ENCODE measurements at places on chromosomes 4 and X.

DNA sequence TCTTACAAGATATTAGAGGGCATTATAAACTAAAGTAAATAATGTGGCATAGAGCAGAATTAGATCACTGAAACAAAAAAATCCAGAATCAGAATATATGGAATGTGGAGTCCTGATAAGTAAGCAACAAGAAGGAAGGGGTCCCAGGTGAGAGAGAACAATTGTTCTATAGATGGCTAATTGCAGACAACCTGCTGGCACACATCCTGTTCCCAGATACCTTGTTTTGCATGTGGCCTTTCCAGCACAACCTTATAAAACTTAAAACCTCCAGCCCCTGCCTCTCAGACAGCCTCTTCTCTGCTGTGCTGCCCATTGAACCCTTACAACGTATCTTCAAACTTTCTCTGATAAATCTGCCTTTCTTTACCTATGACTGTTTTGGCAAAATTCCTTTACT is 4.7 kb upstream of the ZNF674 start:
- DNase-seq: no peak

DNA sequence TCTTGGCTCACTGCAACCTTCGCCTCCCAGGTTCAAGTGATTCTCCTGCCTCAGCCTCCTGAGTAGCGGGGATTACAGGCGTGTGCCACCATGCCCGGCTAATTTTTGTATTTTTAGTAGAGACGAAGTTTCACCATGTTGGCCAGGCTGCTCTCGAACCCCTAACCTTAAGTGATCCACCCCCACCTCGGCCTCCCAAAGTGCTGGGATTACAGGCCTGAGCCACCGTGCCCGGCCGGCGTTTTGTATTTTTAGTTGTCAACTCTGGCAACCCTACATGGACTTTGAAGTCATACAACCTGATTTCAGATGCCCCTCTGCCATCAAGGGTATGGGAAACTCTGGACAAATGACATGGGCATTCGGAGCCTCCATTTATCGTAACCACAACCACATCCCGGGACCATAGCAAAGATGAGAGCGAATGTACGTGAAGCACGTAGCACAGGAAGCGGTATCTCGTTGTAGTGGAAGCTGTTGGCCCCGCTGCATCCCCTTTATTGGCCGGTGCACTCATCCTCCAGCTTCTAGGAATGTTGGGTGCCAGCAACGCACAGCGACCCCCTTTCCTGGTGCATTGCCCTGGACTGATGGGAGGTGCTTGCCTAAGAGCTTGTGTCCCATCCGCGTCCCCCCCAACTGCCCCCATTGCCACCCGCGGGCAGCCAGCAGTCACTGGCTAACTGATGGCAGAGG is 109.2 kb downstream of the PHKA2 start:
- no peak for DNase-seq

- DNase-seq: no peak
Measured at GRCh38 chr4:9931146-9931545, 90.2 kb downstream of the SLC2A9 start.

GRCh38 chr4:122500852-122501501 is 44.5 kb upstream of the IL2 start:
- no peak for DNase-seq

- peak; percentile 2 for DNase-seq
Measured at GRCh38 chr4:71186566-71187403, 152.0 kb upstream of the SLC4A4 start.

- DNase-seq: no peak
Measured at GRCh38 chrX:141897690-141898089, 6.0 kb upstream of the MAGEC1 start.

DNA sequence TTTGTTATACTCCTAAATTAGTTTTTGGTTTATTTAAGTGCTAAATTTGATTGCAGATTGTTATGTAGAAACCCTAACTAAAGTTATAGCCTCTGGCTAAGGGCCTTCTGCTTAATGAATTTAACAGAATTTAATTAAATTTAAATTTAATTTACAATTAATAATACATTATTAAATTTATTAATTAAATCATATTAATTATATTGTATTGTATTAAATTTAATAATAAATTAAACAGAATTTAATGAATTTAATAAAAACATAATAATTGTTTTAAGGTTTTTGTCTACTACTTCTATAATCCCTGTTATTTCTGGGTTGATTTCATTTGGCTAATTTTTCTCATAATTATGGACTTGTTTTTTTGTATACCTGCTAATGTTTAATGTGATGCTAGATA is 141.9 kb upstream of the TECRL start:
- no peak for DNase-seq

- DNase-seq: no peak
Measured at GRCh38 chrX:34813618-34814017, 129.0 kb upstream of the FAM47B start.

GRCh38 chrX:28312965-28313364 is 274.3 kb upstream of the IL1RAPL1 start:
- no peak for DNase-seq

DNA sequence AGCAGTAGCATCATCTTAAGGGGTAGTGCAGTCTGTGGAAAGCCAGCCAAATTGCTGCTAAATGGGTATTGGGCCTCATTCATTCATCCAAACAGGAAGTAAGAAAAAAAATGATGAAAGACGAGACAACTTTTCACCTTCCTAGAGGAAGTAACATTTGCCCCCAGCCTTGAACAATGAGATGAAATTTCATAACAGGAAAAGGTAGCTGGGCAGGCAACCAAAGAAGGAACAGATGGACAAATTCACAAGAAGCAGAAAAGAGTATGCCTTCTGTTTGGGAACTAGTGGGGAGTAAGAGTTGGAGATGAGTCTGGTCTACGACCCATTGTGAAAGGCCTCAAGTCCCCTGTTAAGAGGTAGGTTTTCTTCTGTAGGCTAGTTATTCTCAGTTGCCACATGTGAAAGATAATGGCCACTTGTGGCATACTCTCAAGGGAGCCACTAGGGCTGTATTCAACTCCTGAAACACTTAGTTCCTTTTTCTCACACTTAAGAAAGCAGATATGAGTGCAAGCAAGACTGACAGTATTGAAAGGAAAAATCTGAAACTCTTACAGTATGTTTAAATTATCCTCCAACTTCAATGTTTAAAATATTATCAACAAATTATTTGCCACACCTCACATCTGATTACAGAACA is 190.4 kb downstream of the AR start:
- no peak for DNase-seq

- no peak for DNase-seq
Measured at GRCh38 chr4:6076391-6076790, 58.2 kb upstream of the C4orf50 start.

- DNase-seq: no peak
Measured at GRCh38 chrX:104137496-104137895, 19.3 kb downstream of the SLC25A53 start.

DNA sequence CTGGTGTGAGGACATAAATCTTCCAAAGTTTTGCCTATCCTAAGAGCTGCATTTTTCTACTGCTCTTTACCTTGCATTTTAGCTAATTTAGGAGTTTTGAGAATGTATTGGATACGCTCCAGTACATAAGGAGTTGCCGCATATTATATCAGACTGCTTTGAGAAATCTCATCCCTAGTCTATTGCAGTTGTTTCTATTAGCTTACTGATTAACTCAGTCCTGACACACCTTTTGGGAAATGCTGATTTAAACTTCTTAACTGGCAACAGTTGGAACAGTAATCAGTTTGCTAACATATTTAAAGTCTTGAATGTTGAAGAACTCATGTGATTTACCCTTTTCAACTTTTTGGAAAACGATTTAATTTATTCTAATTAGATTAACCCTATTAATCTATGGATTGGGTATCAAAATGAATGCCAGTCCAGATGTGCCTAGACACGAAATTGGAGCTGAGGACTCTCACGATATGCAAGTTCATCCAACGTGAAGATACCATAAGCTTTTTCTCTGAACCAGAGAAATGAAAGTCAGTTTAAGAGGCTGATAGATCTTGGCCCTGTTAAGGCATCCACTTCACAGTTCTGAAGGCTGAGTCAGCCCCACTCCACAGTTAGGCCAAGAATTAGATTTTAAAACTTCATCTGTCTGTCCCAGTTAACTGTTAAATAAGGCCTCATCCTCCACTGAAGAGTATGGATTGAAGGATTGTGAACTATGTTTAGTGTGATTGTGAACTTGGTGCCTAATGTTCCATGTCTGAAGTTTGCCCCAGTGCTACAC is 90.0 kb downstream of the MAOA start:
- no peak for DNase-seq

- DNase-seq: no peak
Measured at GRCh38 chr4:150098214-150098613, 20.0 kb downstream of the DCLK2 start.

- no peak for DNase-seq
Measured at GRCh38 chr4:74930162-74930561, 2.8 kb upstream of the PARM1 start.

- no peak for DNase-seq
Measured at GRCh38 chr4:187171706-187172339, 448.2 kb upstream of the FAT1 start.

DNA sequence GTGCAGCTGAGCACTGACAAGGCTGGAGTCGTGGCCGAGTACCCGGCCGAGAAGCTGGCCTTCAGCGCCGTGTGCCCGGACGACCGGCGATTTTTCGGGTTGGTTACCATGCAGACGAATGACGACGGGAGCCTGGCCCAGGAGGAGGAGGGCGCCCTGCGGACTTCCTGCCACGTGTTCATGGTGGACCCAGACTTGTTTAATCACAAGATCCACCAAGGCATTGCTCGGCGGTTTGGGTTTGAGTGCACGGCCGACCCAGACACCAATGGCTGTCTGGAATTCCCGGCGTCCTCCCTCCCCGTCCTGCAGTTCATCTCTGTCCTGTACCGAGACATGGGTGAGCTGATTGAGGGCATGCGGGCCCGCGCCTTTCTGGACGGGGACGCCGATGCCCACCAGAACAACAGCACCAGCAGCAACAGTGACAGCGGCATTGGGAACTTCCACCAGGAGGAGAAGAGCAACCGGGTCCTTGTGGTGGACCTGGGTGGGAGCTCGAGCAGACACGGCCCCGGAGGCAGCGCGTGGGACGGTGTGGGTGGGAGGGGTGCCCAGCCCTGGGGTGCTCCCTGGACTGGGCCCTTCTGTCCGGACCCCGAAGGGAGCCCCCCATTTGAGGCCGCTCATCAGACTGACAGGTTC is 24.3 kb downstream of the RGS12 start:
- no peak for DNase-seq

DNA sequence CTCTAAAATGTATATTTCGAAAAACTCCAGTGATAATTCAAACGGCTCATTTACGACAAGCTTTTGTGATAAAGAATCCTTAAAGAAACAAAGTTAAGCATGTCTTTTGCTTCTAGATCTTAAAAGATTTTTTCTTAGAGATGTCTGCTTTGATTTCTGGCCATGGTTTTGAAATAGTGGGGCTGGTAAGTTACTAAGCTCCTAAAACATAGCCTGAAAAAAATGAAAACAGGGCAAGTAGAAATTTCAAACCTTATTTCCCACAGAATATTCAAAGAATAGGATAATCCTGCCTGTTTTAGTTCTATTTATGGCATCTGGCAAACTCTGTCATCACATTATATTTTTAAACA is 318.3 kb downstream of the ARHGAP24 start:
- DNase-seq: no peak

GRCh38 chrX:109448282-109448938 is 33.5 kb downstream of the GUCY2F start:
- DNase-seq: no peak

DNA sequence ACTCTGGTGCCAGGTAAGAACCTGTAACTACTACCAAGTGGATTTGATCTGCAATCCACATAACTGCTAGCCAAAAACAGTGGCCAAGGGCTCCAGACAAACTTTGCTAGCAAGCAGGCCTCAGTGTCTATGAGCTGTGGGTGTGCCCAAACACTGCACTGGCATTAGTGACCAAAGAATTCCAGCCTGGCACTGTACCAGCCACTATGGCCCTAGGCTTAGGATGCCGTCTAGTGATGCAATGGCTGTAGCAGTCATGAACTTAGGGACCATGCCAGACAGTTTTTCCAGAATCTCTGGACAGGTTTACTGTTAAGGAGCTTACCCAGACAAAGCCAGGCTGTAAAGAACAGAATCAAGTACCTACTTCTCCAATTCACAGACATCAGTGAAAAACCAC is 33.7 kb upstream of the PRR27 start:
- DNase-seq: no peak

GRCh38 chr4:169311643-169312365 is 41.0 kb upstream of the SH3RF1 start:
- no peak for DNase-seq

GRCh38 chrX:111411983-111412382 is at the start of gene DCX:
TSS of gene DCX (minus strand) at chrX:111412192. CDS start at chrX:111410398, 1,794 bp downstream.
- no peak for DNase-seq

- no peak for DNase-seq
Measured at GRCh38 chrX:66632473-66632872, 6.4 kb downstream of the EDA2R start.

DNA sequence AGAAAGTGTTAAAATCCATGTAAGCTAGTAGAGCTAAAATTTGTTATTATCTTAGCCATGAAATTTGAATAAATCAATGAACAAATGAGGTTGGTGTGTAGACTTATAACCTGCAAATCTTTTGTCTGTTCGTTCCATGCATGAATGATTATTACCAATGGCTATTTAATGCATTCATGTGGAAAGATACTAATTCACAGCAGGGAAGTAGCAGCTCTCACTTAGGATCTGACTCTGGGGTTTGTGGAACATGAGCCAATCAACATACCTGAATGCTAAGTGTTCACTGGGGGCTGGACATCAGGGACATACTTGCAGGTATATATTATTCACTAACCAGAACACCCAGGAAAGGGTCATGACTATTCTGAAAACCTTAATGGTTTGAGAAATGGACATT is 444.1 kb downstream of the STIM2 start:
- DNase-seq: no peak

All from stimulated activated CD8-positive, alpha-beta memory T cell treated with anti-CD3 and anti-CD28 coated beads, Interleukin-7, amount 100 ng/mL, for 48 hours (primary cell).